NCI-H187 (cell line): ENCODE measurements at places on chromosomes 4 and X.

GRCh38 chr4:183256756-183257385 lies 63.2 kb downstream of the CLDN22 start:
- DNase-seq = no peak

DNA sequence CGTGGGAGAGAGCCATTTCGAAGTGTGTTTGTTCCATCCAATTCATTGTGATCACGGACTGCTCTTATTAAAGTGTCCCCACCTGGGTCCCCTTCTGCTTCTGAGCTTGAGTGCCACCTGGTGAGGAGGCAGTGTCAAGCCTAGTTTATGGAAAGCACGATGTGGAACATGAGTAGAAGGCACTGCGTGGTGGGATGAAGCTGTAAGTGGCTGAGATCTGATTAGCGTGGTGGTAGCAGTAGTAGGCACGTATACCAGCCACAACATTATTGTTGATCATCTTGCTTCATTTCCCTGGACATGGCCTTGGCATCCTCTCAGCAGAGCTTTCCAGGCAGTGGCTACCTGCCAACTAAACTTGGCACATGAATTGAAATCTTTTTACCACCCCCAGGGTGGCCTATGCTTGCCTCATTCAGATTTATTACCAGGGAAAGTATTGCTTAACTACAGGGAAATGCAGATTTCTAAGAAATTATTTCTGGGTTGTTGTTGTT lies 46.4 kb downstream of the GPAT3 start:
- no peak for DNase-seq

- DNase-seq = no peak
Measured at GRCh38 chr4:34362654-34363053, 1881.7 kb downstream of the ARAP2 start.

- DNase-seq = no peak
Measured at GRCh38 chrX:356385-357034, 30.2 kb downstream of the PPP2R3B start.

DNA sequence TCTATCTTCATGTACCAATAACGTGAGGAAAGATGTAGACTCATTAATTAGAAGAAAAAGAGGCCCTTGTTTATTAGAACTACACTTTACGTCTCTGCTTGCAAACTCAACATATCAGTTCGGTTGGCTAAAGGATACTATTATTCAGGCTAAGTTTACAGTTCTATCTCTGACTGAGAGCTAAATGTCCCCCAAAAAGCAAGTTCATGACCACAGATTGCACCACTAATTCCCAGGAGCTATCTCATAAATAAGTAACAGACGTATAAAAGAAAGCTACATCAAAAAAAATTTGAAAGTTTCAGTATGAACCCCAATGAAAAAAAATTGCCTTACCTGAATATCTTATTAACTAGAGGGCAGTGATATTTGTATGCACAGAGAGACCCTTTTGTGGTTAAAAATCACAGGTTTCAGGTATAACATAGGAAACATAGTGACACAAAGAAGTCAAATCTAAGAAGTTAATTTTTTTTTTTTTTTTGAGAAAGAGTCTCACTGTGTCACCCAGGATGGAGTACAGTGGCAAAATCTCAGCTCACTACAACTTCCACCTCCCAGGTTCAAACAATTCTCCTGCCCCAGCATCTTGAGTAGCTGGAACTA lies 128.9 kb downstream of the MAB21L2 start:
- DNase-seq = no peak

GRCh38 chr4:52945326-52945898 lies 83.3 kb downstream of the RASL11B start:
- DNase-seq = no peak

DNA sequence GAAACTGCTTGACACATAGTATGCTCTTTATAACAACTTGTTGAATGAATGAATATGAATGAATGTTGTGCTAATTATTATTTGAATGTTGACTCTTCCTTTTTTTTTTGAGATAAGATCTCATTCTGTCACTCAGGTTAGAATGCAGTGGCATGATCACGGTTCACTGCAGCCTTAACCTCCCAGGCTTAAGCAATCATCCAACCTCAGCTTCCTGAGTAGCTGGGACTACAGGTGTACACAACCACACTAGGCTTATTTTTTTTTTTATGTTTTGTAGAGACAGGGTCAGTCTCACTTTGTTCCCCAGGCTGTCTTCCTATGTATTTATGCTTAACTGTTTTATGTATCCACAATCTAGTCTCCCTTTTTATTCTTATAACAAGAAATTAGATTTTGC lies 114.7 kb upstream of the WDFY3 start:
- no peak for DNase-seq

- DNase-seq = no peak
Measured at GRCh38 chr4:2290974-2291704, 29.2 kb upstream of the MXD4 start.

DNA sequence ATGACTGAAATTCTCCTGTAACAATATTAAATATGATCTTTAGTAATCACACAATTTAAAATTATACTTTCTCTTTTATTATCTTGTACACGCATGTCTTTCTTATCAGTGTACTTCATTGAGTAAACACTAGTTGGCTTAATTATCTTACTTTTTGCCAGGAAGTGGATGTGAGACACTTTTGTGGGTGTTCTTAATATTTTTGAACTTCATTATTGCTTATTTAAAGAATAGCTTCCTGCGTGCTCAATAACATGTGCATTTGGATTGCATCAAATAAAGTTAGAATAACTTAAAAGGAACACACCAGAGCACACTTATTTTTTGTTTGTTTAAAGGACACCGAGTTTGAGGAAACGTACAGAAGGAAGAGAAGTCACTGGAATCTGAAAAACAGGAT lies 128.5 kb upstream of the VEGFC start:
- no peak for DNase-seq

DNA sequence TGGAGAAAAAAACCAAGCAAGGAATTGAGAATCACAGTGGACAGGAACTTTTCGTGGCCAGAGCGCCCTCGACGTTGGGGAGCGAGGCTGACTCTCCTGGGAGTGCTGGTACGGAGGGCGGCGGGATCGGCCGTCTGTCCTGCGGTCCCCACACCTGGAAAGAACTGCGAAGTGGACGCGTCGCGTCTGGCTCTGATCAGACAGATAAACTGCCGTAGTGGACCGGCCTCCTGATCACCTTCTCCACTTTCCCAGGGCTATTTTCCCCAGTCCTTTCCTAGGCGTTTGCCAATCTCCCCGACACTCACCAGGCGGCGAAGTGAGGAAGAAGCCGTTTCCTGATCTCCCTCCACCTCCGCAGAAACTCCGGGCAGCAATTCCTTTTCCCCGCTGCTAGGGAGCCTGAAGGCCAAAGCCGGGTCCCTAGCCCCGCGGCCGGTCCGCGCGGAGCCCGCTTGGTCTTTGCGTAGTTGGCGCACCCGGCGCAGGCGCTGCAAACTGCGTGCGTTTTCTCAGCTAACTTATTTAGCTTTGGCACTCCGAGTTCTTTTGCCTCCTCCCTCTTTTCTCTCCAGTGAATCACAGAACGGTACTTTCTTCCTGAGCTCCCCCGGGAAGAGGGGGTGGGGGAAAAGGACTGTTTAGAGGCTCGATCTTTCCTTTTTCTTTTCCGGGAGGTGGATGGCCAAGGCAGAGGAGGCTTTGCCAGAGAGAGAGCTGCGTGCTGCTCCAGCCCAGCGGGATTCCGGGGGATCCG lies at the start of gene ARSJ:
Gene ARSJ, minus strand, starts transcription at position 500 of the 757 bp plus-strand sequence. CDS start 813 bp downstream, outside the sequence.
- DNase-seq = no peak

DNA sequence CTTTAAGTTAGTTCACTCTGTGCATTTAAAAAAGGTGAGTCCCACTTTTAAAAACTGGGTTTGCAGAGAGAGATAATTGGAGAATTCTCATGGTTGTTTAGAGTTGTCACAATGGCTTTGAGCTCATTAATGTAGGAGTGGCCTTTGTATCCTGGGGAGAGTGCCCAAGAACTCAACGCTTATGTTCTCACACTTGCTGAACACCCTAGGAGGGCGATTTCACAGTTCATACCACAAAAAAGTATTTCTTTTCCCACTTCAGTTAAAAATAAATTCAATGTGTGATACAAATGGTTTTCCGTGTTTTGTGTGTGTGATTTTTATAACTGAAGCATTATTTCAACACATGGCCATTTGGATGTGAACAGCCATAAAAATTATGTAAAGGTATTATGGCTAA lies 8.4 kb downstream of the EMCN start:
- DNase-seq = no peak

DNA sequence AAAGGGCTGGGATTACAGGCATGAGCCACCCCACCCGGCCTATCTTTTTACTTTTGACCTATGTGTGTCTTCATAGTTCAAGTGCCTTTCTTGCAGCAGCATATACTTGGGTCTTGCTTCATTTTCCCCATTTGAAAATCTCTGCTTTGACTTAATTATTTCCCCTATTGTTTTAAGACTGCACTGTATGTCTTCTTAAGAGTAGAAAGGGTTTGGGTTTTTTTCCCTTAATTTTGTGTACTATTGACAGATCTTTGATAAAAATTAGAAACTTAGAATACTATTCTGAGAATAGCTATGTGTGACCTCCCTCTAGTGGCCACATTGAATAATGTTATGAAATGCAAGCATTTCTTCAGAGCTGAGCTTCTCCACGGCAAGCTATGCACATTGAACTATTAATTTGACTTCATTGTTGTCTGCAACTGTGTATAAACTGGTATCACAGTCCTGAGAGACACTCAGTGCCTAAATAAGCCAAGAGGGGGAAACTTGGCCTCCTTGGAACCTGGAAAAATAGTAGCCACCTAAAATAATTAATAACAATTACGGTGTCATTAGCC lies 8.7 kb upstream of the SLC25A4 start:
- DNase-seq = no peak

DNA sequence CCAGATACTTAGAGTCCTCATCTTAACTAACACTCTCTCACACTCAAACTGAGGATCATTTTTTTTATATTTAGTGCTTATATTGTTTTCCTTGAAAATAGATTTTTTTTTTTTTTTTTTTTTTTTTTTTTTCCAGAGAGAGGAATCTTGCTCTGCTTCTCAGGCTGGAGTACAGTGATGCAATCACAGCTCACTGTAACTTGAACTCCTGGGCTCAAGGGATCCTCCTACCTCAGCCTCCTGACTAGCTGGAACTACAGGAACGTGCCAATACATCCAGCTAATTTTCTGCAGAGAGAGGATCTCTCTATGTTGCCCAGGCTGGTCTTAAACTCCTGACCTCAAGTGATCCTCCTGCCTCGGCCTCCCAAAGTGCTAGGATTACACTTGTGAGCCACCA lies 650.3 kb upstream of the ATOH1 start:
- no peak for DNase-seq

DNA sequence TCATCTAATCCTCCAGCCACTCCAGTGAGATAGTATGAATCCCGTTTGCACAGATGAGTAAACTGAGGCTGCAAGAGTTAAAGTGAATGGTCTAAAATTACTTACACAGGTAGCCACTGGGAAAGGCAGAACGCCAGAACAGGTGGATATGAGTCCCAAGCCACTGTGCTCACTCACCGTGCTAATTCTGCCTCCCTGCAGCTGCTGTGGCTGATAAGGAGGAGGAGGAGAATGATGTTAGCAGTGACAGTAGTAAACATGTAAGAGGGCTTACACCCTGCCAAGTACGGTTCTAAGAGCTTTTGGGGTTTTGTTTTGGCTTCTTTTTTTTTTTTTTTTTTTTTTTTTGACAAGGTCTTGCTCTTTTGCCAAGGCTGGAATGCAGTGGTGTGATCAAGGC lies 90.5 kb upstream of the PRPS2 start:
- no peak for DNase-seq

GRCh38 chrX:14946606-14947155 lies 73.5 kb downstream of the MOSPD2 start:
- no peak for DNase-seq

GRCh38 chr4:11182586-11183355 lies 245.9 kb downstream of the HS3ST1 start:
- DNase-seq = no peak
